ENCODE measurements at places on chromosomes 2 and 18. TPM values are rescaled to one million over a fixed set of nuclear protein-coding genes. Genes with fewer than 3 reads are reported as not detected.
A peak's percentile ranks its signal among the peaks of the same experiment; 100 is the strongest.

- DNase-seq, result no peak
These were observed 256.1 kb downstream of the NDUFA10 start for GRCh38 chr2:239768907-239769553.

DNA sequence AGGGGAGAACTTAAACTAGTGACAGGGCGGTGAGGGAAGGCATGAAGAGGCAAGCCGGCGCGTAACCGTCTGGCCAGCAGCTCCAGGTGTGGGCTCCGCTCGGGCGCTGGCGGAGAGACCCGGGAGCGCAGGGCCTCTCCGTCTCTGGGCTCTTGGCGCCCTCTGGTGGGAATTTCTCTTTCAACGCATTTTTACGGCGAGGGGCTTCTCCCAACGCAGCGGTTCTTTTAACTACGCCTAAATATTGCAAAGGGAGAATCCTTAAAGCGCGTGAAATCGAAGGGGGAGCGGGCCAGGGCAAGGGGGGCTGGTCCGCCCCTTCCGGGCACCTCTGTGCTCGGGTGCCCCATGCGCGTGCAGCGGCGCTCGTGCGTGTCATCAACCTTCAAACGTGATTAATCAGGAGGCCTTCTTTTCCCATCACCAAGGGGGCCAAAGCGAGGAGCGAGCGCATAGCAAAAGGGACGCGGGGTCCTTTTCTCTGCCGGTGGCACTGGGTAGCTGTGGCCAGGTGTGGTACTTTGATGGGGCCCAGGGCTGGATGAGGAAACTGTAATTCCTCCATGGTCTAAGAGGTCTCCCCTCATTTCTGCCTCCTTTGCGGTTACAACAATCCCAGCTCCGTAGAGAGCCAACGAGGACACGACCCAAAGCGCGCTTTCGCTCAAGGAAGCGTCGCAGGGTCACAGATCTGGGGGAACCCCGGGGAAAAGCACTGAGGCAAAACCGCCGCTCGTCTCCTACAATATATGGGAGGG lies 762 bp upstream of the GAD1 start:
- DNase-seq, result peak; percentile 87

Gene UGT1A7
- 1.3 TPM for total RNA-seq

GRCh38 chr2:74532222-74532621 lies 2.5 kb downstream of the HTRA2 start:
- DNase-seq, result peak; percentile 57

- no peak for DNase-seq
These were observed 51.8 kb downstream of the MERTK start for GRCh38 chr2:111950236-111950635.

GRCh38 chr2:214808981-214809750 lies at the start of gene BARD1:
Gene BARD1, minus strand, starts transcription at chr2:214809683. Its CDS starts 114 bp downstream, at chr2:214809569.
- peak; percentile 87 for DNase-seq
